Tongue (tissue), 3 donors: ENCODE measurements at places on chromosomes 1 and 21. TPM values are rescaled to one million over a fixed set of nuclear protein-coding genes. Genes with fewer than 3 reads are reported as not detected.
A peak's percentile ranks its signal among the peaks of the same experiment; 100 is the strongest.

DNA sequence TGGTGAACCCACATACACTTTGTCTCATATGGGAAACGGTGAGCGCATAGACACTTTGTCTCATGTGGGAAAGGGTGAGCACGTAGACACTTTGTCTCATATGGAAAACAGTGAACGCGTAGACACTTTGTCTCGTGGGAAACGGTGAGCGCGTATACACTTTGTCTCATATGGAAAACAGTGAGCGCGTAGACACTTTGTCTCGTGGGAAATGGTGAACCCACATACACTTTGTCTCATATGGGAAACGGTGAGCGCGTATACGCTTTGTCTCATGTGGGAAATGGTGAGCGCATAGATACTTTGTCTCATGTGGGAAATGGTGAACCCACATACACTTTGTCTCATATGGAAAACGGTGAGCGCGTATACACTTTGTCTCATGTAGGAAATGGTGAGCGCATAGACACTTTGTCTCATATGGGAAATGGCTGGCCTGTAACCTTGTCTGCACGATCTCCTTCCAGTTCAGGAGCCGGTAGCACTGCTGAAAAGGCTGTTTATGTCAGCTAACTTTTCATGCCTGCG, 50.7 kb upstream of the TRAPPC10 start:
- DNase-seq: no peak

DNA sequence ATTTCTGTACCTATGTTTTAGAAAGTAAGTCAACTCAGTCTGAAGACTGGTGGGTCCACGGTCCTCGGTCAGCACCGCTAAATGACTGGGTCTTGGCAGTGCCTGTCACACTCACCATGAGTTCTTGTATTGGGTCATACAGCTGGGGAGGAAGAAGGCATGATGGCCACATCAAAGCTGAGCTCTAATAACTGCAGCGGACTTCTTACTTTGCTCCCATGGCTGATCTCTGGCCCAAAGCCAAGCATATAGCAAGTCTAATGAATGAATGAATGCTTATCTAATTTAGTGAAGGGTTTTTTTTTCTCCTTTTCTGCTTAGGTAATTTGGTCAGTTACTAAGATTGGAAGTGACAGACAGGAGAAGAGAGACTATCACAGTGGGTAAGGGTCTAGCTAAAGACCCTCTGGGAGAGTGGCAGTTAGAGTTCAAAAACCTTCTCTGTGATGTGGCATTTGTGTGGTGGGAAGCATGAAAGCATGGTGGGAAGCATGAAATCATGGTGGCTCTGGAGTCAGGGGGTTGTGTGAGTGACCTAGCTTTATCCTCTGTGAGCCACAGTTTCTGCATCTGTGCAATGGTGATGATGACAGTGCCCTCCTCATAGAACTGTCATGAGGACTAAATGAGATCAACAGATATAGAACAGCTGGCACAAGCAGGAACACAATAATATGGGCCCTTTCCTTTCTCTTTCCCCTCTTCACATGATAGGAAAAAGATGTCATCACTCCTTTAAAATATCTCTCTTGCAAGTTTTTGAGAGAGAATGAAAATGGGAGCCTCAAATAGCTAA, 78.9 kb upstream of the JAK1 start:
- DNase-seq: no peak

- DNase-seq: no peak
Observed at GRCh38 chr1:106727171-106727570, 329.3 kb upstream of the PRMT6 start.

GRCh38 chr1:246214708-246215509, 292.2 kb downstream of the SMYD3 start:
- DNase-seq: peak; percentile 30

Gene HTR6
- not detected for total RNA-seq

Gene CHRM3
- total RNA-seq: 6.1 TPM

Gene CTXND2
- total RNA-seq: not detected

Gene SGIP1
- total RNA-seq: 2.6 TPM

Gene COL24A1
- total RNA-seq: 4.9 TPM
